ENCODE measurements at places on chromosomes 6 and 20.

- DNase-seq = peak; percentile 61
Observed at GRCh38 chr6:12064131-12064530, 52.0 kb downstream of the HIVEP1 start.

DNA sequence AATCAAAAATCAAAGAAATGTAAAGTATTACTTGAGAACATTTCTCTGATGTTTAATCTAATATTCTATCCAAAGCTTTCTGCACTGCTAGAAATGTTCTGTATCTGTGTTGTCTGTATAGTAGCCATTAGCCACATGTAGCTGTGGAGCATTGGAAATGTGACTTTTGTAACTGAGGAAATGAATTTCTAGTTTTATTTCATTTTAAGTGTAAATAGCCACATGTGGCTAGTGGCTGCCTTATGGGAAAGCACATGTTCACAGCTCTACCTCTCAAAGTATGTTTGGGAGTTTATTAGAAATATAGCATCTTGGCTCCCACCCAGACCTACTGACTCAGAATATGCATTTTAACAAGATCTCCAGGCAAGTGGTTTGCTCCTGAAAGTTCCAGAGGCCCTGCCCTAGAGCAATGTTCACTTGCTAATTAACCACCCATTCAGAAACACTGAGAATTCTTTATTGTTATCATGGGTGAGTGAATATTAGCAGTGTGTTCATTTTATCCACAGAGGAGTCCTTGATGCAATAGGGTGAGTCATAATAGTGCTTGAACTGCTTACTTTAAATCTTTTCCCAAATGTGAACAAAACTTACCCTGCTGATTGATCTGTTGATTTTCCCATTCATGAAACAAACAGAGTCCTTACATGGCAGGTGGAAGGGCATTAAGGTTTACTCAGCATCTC, 282.7 kb downstream of the PLCB1 start:
- peak; percentile 69 for DNase-seq

DNA sequence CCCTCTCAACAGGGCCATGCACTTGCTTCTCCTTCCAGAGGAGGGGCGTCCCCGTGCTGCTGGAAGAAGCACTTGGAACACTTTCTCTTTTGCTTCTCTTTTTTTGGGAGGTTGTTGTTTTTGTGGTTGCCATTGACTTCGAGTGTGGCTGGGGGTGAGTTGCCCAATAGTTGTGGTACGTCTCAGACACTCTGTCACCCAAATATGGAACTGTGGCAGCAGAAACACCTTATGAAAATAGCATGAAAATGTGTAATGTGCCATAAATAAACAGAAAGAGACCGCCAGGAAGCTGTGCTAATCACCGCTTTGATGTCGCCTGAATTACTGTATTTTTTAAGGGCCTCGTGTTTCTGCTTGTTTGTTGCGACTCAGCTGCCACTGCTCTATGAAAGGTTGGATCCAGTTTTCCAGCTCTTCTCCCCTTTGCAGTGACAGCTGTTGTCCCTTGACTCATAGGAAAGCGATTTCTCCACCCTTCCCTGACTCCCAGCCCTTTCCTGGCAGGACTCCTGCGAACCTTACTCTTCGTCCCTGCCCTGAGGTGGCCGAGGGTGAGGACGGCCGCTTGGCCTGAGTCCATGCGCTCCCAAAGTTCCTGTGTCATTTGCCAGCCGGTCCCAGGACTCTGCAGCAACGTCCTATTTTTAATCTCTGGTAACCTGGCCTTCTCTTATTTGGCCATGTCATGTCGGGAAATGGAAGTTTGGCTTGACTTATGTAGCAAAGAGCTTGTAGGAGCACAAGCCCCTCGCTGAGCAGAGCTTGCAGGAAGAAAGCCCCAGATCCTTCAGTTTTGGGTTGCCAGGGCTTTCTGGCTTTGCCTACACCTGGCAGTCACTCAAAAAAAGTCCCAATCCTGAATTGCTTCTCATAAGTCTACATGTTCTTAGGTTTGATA, 694.6 kb downstream of the QKI start:
- DNase-seq = no peak

DNA sequence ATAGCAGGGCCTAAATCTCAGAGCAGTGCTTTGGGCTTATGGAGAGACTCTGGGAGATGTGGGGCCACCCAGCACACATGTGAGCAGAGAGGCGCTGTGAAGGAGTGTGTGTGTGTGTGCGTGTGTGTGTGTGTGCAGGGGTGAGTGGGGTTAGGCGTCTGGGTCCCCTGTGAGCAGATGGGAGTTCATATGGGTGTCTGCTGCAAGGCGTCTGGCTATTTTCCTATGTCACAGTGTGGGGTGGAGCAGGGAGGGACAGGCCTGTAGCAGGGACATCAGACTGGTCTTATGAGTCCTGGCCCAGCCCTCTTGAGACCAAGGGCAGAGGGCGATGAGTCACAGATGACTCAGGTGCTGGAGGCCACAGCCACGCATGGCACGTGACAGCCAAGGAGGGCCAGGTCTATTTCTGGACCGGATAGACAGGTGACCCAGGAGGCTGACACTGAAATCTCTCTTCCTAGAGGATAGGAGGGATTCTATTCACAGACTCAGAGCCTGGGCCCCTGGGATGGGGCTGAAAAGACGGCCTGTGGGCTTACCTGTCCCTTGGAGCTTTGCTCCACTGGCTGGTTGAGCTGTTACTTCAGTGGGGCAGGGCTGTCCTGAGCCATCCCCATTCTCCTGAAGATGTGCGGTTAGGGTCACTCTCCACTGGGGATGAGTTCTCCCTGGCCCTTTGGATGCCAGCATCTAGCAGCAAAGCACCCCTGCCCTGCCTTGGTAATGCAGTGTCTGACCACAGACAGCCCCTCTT, 28.9 kb downstream of the VEGFA start:
- no peak for DNase-seq

DNA sequence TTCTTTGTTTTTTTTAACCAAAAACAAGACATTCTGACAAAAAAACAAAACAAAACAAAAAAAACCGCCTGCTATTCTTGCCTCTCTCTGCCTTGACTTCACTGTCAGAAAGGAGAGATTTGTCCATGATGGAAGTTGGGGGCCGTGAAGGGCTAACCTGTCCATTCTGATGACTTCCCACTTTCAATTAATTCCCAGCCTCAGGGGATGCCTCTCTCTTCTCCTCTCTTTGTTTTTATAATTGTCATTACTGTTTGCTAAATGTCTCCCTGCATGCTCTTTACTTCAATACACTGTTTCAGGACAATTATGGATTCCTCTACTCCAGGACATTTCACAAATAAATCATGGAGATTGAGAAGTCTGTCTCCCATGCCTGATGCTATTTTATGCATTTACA, 130.5 kb upstream of the CNR1 start:
- no peak for DNase-seq

GRCh38 chr6:41644297-41644879, 6.1 kb downstream of the MDFI start:
- DNase-seq = no peak

DNA sequence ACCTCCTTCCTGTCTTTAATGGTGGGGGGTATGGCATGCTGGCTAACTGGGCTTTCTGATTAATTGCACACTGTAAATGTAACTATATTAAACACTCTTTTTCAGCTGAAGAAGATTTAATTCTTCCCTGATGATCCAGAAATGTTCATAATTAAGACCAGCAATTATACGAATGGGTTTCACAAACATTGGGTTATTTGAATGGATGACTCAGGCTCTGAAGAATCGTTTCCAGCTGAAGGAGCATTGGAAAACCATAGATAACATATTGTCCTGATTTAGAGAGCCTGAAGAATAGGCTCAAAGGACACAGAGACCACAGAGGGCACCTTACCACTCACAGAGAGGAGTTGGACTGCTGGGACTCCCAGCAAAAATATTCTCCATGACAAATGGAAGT, 130.7 kb upstream of the SSTR4 start:
- no peak for DNase-seq

DNA sequence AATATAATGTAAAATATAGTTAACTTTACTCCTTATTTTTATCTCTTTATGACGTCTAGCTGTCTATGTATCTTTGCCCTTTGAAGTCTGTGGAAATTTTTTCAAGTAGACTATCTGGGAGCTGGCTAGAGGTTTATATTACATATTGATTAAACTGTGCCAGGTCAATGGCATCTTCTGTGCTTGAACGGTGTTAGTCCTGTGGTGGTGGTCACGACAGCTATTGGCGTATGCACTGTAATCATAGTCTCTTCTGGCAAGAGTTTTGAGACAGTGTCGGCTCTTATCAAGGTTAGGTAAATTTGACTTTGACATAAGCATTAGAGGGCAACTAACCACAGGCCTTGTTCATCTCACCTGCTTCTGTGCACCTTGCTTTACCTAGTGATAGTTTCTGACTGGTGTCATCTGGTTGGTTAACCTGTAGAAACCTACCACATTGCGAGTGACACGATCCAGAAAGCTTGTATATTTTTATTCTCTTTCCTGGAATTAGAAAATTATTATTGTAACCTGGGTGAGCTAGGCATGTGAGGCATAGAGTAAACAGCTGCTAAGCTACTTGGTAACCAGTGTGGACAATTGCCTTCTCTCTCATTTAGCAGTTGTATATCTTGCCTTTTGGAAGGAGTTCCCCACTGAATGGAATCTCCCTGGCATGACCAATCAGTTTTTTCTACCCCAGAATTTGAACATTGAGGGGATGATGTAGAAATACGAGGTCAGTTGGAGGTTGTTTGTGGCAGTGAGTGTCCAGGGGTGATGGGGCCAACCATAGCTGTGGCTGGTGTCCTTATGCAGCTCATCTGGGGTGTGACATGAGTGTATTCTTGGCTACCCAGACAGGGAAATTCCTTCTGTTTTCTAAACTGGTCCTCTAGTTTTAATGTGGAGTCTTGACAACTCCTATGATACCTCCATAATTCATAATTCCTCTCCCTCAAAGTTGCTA, 45.9 kb downstream of the SH3BGRL2 start:
- DNase-seq = no peak

DNA sequence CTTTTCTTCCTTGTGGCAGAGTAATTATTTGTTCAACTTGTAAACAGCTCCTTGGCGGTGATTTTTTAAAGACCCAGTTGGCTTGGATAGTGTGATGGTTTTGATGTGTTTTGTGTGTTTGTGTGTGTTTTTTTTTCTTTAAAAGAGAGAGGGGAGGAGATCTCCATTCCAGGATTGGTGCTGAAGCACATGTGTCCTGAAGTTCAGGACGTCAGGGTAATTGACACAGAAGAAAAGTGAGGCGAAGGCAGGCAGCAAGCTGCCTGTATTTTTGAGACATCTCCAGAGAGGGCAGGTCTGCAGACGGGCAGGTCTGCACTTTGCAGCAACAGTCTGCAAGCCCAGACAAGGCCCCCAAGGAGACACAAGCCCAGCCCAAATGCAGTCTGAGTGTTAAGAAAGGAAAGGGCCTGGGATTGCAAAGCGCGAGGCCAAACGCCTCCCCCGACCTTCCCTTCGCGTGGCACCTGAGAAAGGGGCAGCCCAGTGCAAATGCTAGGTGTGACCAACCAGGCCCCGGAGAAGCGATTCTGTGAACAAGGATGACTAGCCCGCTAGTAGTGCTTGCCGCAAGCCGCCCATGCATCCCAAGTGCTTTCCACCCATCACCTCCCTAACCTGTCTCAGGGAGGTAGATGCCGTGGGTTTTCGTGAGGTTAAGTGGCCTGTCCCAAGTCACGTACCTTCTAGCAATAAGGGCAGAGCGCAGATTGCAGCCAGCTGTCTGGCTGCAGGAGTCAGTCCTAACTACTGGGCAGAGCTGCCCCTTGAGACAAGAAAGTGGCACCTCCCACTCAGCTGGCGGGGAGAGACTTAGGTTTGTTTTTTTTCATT, 230.5 kb downstream of the ZMYND8 start:
- DNase-seq = no peak

DNA sequence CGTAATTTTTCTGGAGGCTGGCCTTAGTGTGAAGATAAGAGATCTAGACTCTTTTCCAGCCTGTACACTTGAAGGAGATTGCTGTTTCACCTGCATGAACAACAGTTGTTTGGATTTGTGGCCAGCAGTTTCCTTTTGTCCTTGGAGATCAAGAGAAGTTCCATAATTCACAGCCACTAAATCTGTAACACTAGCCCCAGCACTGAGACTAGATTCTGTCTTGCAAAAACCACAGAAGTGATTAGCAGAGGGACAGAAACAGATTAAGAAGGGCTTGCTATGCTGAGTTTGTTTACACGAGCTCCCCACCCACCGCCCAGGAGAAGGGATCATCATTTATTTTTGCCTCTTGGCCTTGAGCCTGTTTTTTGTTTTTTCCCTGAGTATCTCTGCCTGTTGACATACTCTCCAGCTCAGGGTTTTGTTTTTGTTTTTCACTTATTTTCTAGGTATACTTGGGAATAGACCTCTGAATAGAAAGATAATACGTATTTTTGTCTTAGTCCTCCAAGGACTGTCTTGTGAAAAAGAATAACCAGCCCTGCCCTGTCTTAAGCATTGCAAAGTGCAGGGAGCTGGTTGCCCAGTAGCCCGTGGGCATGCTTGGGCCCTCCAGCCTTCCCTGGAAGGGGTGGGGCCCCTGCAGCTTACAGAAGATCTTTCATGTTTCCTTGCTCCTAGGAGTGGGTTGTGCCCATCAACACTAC, 93.1 kb upstream of the SOX4 start:
- no peak for DNase-seq

- no peak for DNase-seq
Observed at GRCh38 chr6:51857134-51857533, 230.3 kb downstream of the PKHD1 start.

DNA sequence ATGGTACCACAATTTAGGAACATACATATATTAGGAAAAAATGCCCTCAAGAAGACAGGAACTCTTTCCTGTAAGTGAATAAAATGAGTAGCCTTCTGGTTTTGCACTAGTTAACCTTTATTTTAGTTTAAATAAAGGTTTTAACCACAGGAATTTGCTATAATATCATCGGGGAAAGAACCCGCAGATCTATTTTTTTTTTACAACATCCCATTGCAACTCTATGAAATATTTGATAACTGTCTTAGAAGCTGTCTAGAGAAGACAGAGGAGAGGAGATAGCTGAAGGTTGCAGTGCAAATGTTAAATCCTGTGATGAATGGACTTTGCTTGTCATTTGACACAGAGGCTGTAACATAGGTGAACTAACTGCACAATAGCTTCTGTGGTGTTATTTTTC, 69.5 kb downstream of the TINAG start:
- no peak for DNase-seq

GRCh38 chr6:155183095-155183494, 80.7 kb upstream of the CLDN20 start:
- DNase-seq = no peak

DNA sequence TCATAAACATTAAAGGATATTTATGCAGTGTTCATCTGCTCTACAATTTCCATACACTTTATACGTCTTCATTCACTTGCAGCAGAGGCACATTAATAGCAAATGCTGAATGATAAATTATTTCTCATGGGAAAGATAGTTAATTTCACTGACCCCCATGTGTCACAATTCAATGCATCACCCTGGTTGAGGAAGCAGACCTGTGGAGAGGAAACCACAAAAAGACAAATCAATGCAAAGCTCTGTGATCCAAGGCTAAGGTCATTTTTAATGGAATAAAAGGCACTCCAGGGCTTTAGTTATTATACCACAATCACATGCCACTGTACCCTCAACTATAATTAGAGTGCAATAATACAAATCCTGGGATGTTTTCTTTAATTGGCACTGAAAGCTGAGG, 40.3 kb upstream of the TENT5A start:
- no peak for DNase-seq
